ENCODE measurements at places on chromosomes 3 and 15.

DNA sequence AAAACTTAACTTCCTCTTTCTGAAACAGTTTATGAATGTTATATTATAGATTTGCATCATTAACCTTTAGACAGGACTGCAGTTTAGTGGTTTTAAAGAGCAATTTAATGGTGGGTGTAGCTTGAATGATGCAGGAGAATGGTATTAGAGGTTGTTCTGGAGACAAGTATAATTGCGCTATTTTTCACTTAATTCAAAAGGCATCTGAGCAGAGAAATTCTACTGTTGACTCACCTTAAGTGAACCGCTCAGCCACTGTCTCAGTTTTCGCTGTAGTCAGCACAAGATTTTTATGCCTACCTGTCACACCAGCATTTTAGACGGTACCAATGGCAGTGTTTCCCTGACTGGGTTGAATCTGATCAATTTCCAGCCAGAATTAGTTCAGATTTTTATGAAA is 348.8 kb upstream of the DCBLD2 start:
- peak; percentile 32 for DNase-seq

DNA sequence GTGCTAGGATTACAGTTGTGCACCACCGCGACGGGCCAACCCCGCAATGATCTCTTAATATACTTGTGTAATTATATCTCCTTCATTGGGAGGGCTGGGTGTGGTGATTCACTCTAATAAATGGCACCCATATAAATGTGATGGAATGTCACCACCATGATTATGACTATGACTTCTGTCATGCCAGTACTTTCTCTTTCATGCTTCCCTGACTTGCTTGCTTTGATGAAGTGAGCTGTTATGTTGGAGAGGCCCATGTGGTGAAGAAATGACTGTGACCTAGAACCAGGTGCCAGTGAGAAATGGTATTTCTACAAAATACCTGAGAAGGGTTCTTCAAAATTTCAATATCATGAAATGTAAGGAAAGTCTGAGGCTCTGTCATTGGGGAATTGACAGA is 24.4 kb upstream of the TP63 start:
- DNase-seq, result no peak

GRCh38 chr15:69164807-69165636 is 4.6 kb downstream of the GLCE start:
- DNase-seq, result no peak

DNA sequence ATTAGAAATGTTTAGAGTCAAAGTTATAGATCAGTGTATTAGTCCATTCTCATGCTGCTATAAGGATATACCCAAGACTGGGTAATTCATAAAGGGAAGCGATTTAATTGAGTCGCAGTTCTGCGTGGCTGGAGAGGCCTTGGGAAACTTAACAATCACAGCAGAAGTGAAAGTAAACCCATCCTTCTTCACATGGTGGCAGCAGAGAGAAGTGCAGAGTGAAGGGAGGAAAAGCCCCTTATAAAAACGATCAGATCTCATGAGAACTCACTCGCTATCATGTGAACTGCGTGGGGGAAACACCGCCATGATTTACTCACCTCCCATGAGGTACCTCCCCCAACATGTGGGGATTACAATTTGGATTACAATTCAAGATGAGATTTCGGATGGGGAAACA is 871.5 kb downstream of the DIPK2A start:
- no peak for DNase-seq

GRCh38 chr15:93451265-93451664 is 362.3 kb upstream of the RGMA start:
- peak; percentile 5 for DNase-seq

- no peak for DNase-seq
These were observed 808.8 kb downstream of the TUSC7 start for GRCh38 chr3:117518364-117518763.

GRCh38 chr15:29787767-29788166 is 34.5 kb downstream of the TJP1 start:
- DNase-seq, result no peak

DNA sequence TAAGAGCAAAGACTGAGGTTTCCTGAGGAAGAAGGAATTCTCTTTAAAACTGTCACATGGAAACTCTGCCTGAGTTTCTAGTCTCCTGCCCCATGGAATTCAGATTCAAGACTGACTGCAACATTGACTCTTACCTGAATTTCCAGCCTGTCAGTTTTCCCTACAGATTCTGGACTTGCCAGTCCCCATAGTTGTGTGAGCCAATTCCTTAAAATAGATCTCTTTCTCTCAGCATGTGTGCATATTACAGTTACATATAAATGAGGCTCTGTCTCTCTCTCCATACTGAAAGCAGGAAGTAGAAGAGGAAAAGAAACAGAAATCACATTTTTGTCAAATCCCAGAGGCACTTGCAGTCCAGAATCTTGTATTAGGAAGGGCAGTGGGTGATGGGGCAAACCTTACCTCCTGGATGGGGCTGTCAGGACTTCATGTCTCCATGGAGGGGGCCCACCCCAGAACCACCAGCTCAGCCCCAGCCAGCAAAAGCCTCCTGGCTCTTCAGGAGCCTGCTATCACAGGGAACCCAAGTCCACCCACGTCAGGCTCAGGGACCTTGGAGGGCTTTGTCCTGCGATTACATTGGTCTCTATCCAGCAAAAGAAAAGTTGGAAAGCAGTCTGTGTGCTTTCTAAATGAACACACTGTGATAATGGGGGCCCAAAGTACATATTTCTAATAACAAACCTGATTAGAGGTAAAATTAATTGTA is 18.8 kb upstream of the GOLGA8J start:
- DNase-seq, result no peak

- DNase-seq, result no peak
These were observed 22.0 kb upstream of the TATDN2 start for GRCh38 chr3:10226293-10226692.

DNA sequence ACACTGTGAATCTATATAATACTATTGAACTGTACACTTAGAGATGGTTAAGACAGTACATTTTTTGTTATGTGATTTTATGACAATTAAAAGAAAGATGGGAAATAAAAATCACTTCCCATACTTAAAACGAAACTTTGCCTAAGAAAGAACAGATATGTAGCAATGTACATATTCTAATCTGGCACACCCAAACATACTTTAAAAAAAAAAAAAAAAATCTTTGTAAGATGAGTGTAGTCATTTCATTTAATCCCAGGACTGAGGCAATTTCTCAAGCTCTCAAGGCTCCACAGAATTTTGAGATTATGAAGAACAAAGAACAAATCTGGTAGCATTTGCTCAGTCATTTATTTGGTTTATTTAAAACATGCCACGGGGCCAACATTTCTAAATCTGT is 40.3 kb upstream of the FEZF2 start:
- no peak for DNase-seq

- no peak for DNase-seq
These were observed 120.9 kb downstream of the CACNA2D3 start for GRCh38 chr3:54243056-54243931.

- no peak for DNase-seq
These were observed 207.5 kb downstream of the PDCD6IP start for GRCh38 chr3:34005886-34006285.

DNA sequence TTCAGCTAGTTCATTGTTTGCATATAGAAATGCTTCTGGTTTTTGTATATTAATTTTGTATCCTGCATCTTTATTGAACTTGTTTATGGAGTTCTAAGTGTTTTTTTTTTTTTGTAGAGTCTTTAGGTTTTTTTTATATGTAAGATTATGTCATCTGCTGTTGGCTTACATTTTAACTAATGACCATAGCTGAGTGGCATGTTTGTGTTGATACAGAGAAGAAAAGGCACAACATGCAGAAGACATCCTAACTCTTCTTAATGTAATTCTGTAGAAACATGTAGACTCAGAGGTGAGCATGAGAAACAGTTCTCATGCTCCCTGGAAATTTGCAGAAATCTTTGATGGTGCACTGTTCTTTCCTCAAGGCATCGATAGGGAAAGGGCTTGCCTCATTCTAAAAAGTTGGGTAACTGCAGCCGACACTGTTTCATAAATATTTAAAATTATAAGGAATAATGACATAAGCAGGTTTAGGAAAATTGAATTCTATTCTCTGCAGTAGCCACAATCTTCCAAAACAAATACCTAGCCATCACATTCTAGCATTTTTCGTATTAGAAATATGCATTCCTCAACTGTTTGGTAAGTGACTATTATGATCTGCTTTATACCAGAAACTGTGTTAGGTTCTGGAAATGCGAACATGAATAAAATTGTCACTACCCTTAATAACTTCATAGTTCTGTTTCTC is 499.6 kb upstream of the KCNMB2 start:
- peak; percentile 27 for DNase-seq

DNA sequence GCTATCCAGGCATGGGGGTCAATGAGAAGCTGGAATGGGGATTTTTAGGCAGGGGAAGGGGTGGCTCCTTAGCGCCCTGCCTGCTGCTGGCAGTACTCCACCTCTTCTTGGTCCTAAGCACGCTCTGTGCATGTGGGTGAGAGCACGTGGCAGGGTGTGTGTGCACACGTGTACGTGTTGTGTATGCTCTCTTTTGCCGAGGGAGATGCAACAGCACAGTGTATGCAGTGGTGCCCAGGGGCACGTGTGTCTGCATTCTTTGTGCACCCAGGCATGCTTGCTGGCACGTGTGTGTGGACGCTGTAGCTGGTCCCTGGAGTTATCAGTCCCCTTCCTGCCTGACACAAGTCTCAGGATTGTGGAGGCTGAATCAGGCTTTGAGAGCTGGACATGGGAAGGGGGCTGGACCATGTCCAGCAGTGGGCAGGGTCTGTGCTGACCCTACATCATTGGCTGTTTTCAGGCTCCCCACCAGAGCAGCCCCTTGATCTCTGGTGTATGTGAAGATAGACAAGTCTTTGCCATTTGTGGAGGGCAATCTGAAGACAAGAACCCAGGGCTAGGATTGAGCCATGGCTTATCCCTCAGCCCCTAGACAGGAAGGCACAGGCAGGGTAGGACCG is 1.9 kb upstream of the CAMKV start:
- no peak for DNase-seq

- peak; percentile 53 for DNase-seq
These were observed 455.2 kb upstream of the ARPP21 start for GRCh38 chr3:35183927-35184675.

DNA sequence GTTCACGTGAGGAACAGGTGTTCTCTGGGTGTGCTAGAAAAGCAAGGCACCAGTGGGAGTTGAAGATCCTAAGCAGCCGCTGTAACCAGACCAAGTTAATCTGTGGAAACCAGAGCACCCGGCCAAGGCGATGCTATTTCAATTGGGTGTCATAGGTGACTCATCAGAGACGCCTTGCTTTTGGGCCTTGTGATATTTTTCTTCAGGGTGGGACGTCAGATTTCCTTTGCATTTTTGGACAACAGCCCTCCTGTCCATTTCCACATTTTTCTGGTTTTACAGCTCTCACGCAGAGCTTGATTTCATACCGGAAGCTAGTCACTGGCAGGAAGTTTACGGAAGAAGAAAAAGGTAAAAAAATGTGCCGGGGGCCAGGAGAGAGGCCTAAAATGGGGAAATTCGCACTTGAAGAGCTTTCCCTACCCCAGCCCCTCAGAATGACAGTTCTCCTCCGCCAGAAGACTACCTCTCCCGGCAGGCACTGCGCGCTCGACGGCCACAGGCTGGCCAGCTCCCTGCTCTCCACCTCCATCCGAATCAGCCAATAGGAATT is 471 bp upstream of the KBTBD8 start:
- peak; percentile 15 for DNase-seq

DNA sequence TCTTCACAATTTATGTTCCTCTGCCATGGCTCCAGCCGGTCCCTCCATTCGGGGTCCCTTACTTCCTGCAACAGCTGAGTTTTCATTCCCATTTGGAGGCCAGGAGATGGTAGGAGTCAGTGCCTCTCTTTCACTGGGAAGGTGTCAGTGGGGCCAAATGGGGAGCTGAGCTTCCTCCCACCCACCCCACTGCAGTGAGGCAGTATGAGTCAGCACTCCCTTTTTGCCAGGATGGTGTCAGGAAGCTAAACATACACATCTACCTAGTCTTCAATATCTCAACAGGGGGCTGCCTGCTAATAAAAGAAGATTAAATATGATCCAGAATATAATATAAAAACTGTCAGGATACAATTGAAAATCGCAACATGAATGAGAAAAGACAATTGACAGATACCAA is 12.7 kb upstream of the ACTC1 start:
- DNase-seq, result no peak

DNA sequence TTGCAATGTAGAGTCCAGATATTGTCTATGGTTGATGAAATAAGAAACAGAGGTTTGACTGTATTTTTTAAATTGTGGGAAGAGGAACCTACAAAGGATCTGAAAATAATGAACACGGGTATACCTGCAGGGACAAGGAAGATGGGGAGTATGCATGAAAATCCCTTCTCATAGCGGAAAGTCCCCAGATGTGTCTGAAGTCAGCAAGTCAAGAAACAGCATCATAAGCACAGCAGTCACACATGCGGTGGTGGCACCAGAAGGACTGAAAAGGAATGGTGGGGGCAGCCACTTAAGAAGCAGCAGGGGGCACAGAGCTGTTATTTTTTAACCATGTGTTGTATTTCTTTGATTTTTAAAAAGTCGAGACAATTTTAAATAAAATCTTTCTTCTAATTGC is 4.7 kb downstream of the MRPS11 start:
- DNase-seq, result no peak

DNA sequence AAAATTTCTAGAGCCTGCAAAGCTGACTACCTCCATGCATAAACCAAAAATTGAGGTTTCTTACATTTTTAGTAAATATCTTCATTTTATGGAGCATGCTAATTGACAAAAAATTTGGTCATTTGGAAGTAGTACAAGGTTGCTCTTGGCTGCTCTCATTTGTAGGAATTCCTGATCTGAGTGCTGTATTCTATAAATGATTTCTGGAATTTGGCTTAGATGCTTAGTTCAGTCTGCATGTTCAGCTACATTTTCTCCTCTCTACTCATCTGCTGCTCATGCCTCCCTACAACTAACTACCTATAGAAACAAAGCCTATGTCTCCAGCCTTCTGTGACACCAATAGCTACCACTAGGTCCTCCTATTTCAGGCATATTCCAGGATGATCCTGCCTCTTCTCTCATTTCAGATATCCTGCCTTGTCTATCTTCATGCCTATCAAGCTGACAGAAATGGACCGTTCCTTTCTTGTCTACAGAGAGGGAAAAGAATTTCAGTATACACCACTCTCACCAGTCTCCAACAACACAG is 901.1 kb downstream of the TBL1XR1 start:
- DNase-seq, result no peak

GRCh38 chr3:55720614-55721013 is 233.5 kb upstream of the WNT5A start:
- peak; percentile 53 for DNase-seq

GRCh38 chr3:142356818-142357217 is 91.0 kb downstream of the XRN1 start:
- no peak for DNase-seq

DNA sequence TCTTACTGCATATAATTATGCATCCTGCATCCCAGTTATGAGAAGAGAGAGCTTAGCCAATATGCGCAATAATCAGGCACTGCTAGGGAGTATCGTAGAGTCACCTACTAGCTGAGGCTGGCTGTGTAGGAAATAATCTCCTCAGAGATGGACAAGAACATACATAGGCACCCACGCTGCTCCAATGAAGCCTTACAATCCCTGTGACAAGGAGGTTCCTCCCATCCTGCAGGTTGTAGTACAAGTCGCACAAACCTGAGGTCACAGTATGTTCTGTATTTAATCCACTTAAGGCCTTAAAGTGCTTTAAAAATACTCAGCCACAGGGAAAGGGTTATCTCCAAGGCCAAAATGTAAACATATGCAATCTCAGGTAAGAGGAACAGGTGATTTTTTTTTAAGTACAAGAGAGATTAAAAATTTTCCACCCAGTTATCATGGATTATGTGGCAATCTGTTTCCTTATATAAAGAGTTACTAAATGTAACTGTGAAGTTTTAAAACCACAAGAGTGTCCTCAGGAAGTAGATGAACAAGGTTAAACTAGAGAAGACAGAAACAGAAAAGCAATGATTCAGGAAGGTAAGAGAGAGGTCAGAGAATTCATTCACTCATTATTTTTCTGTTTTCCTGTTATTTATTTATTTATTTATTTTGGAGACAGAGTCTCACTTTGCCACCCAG is 7.5 kb upstream of the COLQ start:
- DNase-seq, result no peak
